ENCODE measurements at places on chromosomes 12 and 14.

DNA sequence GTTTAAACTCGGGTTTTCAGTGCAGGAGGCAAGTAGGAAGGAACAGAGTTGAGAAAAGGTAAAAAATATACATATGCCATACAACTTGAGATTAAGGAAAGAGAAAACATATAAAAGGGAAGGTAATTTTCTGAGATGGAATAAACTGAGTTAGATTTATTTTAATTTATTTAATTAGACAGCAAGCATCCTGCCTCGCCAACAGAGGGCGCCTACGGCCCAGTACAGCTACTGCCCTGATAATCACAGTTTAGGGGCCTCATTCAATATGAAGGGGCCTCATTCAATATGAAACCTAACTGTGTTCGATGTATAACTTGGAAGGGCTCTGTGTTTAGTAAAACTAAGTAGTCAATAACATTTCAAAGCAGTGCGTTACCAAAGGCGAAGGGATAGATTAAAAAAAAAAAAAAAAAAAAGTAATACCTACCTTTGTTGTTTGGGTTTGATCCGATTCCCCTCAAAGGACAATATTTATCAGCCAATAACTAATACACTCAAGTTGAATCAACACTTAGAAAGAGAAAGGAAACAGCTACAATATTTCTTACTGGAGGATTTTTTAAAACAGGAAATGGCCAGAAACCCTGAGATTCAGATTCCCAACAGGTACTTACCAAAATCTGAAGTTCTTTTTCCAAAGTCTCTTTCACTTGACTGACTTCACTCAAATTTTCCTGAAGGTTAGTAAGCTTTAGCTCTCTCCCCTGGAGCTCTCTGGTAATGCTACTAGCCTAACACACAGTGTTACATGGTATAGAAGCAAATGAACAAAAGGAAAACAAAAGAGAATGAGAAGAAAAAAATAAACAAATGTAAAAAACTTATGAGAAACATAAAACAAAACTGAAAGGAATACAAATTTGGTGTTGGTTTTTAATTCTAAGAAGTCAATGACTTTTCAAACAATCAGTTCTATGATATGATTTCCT is 70.0 kb upstream of the VPS33A start:
- DNase-seq: no peak

DNA sequence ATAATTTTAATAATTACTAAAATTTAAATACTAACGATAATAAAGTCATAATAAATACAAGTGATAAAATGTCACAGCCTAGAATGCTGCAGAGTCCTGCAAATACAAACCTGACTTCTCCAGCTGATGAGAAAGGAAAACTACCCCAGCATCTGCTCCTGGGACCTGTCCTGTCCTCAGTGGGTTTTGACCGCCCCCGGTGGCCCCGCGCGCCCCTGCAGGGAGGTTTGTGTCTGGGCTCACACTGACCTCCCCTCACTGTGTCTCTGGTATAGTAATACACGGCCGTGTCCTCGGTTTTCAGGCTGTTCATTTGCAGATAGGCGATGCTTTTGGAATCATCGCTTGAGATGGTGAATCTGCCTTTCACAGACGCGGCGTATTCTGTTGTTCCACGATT is 1139.4 kb downstream of the TMEM121 start:
- DNase-seq: peak; percentile 2

GRCh38 chr12:8609061-8609570 is 3.5 kb downstream of the AICDA start:
- no peak for DNase-seq

GRCh38 chr12:12456637-12457036 is 99.8 kb downstream of the BORCS5 start:
- no peak for DNase-seq

Data from activated CD4-positive, CD25-positive, alpha-beta regulatory T cell treated with anti-CD3 and anti-CD28 coated beads, Interleukin-2, amount 50 U/mL, for 16 hours (primary cell).